ENCODE measurements at places on chromosomes 5 and 9.

DNA sequence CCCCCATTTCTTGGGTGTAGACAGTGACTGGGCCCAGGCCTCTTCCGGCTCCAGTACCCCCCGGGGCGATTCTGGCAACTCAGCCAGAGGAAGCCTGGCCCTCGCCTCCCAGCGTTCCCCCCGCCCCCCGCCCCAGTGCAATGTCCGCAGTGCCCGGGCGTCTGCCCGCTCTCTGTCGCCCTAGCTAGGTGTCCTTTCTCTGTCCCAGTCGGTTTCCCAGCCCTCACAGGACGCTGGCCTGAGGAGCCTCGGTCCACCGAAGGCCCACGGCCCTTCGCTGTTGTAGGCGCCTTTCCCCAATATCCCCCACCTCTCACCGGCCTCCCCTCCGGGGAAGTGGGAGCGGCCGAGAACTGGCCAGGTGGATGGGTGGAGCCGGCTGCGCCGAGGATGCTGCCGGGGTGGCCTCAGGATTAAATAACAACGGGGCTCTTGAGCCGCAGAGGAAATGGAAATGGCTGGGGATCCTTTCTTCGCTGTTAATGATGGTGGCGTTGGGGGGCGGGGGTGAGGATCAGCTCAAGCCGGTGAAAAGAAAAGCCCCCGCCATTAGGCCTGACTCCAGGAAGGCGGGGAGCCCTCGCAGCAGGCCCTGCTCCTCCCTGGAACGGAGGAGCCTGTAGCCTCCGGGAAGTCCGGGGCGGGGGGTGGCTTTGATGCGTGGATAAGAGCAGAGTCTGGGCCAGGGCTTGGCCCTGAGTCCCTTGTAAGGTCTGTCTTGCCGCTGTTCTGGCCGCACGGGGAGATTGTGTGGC, 1.1 kb upstream of the SPRY4 start:
- peak; percentile 72 for DNase-seq

DNA sequence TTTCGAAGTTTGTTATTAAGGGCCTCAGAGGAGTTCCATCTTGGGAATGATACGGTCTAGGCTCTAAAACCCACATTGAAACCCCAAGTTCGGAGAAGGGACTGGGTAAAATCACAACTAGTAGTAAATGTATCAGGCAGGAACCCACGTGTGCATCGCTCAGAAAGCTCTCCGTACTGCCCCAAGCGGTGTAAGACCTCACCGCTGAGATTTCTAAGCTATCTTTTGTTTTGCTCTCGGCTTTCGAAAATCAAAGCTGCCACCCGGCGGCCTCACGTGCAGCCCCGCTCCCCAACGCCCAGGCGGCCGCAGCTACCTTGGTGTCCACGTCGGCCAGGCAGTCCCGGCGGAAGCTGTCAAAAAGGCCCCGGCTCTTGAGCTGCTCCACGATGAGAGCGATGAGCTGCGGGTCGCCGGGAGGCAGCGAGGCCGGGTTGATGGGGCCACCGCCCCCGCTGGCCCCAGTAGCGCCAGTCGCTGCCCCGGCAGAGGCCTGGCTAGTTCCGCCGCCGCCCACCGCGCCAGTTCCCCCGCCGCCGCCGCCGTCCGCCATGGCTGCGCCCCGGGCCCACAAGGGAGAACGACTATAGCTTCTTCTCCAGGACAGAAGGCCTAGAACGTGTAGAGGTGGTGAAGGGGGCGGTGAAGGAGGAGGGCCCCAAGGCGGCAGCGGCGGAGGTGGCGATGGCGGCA, 420 bp downstream of the BOD1 start:
- DNase-seq, result peak; percentile 84

DNA sequence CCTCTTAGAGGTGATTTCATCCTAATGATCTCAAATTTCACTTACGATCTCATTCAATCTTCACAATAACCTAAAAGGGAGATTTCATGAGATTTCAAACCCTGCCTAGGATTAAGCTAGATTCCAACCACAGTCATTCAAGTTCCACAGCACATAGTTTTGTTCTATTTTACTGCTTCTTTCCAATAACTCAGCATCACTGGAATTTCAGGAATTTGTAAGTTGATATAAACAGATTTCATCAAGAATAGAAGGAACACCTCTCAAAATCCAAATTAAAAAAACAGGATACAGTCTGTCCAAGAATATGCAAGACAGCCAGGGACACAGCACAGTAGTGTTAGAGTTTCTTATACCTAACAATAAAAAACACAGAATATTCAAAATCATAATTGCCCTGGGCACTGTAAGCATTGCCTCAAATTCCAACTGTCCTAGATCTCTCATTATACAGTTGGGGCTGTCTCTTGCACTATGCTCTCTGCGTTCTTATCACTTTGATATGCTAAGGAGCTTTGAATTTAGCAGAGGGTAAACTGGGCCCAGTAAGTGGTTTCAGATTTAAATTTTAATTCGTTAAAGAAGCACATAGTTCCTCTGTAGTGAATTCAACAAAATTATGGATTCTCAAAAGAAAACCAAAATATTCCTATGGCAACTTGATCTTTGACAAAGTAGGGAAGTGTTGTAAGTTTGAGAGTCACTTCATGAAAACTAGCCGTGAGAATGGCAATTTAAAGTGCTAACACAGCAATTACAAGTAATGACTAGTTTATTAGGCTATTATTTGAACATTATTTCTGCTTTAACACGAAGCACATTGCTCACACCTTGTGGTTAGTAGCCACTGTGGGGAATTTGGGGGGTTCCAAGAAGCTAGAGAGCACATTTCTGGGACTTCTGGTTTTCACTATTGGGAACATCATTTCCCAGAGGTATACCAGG, 478.6 kb upstream of the C9orf72 start:
- DNase-seq, result no peak

GRCh38 chr5:179333796-179334761, 11.2 kb downstream of the ADAMTS2 start:
- no peak for DNase-seq

DNA sequence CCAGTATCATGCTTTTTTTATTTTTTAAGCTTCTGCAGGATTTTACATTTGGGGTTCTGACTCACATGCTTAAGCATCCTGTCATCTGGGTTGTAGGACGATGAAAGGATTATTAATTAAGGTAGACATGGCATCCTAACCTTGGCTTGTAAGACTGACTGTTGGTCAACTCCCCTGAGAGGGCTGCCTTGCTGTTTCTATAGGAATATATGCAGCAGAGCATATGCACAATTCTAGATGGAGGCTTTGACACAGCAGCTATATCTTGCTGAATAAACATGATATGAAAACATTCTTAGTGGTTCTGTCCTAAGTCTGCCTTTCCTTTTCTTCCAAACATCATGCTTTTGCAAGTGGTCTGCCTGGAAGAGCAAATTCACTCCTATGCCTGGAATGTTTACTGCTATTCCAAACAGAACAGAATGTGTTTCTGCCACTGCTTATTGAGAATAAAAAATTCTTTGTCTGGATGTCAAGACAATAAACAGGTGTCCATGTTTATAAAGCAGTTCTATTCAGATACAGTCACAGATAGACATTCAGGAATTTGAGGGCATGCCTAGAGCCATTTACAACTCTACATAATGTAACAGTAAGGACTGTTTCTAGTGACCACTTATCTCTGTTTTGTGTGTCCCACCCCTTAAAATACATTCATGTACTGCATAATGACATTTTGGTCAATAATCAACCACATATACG, 166.2 kb upstream of the PPP2R2B start:
- no peak for DNase-seq
